Activated T-cell treated with anti-CD3 and anti-CD28 coated beads, Interleukin-2, amount 50 U/mL, for 1 hour (primary cell): ENCODE measurements at places on chromosomes 2 and 18.

GRCh38 chr2:205706769-205707381 is 24.6 kb downstream of the NRP2 start:
- DNase-seq: no peak

GRCh38 chr2:186771395-186771794 is 77.5 kb downstream of the FAM171B start:
- DNase-seq: no peak

GRCh38 chr2:70956141-70956540 is 20.4 kb downstream of the ATP6V1B1 start:
- DNase-seq: no peak

DNA sequence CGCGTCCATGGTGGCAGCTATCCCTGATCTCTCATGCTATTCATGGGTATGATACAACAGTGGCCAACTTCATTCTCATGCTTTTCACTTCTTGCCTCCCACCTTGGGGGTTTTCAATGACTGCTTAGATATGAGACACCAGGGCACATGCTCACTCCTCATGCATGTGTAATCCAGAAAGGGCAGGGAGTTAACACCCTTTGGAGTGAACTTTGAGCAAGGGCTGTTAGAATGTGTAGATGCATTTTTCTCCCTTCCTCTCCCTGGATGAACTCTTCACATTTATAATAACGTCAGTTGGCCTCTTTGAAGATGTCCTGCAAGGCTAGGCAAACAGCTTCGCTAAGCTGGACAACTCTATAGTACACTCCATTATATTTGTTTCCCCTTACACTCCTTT is 56.7 kb downstream of the DPP10 start:
- no peak for DNase-seq
